Activated naive CD4-positive, alpha-beta T cell treated with anti-CD3 and anti-CD28 coated beads, Interleukin-2, amount 10 ng/mL, durations not matched to agents 7 days and 5 days (primary cell): ENCODE measurements at places on chromosomes 2 and 18.

- no peak for DNase-seq
These were observed 268.4 kb downstream of the IRS1 start for GRCh38 chr2:226531061-226531810.

DNA sequence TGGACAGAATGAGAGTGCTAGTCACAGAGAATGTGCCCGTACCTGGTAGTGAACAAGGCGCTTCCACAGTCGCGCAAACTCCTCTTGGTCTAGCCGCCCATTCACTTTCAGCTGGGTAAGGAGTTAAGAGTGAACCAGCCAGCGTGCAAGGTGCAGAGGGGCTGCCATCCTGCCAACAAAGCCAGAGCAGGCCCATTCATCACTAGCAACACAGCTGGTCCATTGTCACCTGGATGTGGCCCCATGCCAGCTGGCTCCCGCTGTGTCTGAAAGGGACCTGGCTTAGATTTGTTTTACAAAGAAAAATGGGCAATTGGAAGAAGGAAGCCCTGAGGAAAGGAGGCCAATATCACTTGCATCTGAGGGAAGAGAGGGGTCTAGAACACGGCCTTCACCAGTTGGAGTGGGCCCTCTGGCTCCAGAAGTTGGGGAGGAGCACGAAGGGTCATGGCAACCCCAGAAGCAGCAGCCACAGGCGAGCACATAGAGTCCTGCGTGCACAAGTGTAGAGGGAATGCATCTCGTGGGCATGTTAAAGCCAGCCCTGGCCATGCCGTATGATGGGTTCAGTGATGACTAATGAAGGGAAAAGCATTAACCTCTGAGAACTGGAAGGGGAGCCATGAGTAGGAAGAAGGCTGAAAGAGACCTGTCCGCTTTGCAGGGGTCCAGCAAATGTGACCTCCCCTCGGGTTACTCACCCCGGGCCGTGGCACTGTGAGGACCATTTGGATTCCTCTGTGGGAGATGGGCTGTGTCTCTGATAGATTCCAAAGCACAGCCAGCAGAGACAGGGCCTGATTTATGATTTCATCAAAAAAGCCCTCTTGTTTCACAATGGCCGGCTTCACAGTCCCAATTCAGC is 70.6 kb downstream of the CAPN13 start:
- no peak for DNase-seq

DNA sequence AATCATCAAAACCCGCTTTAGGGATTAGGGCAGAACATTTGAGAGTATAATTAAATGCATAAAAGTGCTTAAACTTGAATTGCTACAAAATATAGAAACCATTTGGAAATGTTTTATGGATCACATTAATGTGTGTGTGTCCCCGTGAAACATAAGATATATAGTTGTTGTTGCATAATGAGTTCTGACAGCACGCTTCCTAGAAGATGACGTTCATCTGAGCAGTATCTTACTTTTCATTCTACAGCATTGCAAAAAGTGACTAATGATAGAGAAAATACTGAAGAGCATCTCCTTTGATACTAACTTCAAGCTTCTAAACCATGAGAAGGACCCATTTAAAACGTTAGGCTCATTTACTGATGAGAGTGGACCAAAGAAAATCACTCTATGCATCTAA is 63.7 kb downstream of the SLC8A1 start:
- no peak for DNase-seq

DNA sequence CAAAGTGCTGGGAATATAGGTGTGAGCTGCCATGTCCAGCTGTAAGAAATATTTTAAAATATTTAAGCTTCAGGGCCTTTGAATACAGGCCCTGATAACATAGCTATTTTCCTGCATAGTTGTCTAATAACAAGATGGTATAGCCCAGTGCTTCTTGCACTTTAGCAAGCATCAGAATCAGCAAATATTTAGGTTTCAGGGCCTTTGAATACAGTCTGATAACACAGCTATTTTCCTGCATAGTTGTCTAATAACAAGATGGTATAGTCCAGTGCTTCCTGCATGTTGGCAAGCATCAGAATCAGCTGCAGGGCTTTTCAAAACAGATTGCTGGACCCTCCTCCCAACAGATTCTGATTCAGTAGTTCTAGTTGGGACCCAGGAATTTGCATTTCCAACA is 5.6 kb downstream of the GEMIN6 start:
- DNase-seq = no peak
